ENCODE measurements at places on chromosomes 3 and 15. TPM values are rescaled to one million over a fixed set of nuclear protein-coding genes. Genes with fewer than 3 reads are reported as not detected.
A peak's percentile ranks its signal among the peaks of the same experiment; 100 is the strongest.

The PPP1R14D gene
- not detected for total RNA-seq

- DNase-seq, result no peak
Measured at GRCh38 chr15:68868296-68868695, 47.6 kb upstream of the ANP32A start.

GRCh38 chr3:26068890-26069289 is 279.0 kb downstream of the OXSM start:
- no peak for DNase-seq

- no peak for DNase-seq
Measured at GRCh38 chr15:93826790-93827189, 404.6 kb upstream of the MCTP2 start.

DNA sequence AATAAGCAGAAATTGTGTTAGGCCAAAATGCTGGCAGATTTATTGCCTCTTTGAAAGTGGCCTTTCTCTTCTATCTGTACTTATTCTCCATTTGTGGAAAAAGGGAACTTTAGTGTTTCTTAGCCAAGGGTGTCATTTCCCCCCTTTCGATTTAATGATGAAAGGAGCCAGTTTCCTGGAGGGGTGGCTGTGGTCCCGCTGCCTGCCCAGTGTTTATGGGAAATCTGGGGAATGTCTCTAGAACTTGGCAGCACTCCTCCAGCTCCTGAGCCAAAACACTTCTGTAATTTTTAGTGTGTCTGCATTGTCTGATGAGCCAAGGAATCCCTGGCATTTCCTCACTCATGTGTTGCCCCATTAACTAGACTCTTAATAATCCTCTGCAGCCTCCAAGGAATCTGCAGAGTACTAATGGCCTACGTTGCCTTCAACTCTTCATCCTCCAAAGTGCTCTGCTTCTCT is 448.8 kb downstream of the GRM7 start:
- no peak for DNase-seq

The CCR1 gene
- total RNA-seq, result 0.59 TPM

- DNase-seq, result no peak
Measured at GRCh38 chr3:182597621-182598041, 195.7 kb upstream of the ATP11B start.

GRCh38 chr3:146550743-146551510 is 6.5 kb upstream of the PLSCR1 start:
- peak; percentile 80 for DNase-seq

DNA sequence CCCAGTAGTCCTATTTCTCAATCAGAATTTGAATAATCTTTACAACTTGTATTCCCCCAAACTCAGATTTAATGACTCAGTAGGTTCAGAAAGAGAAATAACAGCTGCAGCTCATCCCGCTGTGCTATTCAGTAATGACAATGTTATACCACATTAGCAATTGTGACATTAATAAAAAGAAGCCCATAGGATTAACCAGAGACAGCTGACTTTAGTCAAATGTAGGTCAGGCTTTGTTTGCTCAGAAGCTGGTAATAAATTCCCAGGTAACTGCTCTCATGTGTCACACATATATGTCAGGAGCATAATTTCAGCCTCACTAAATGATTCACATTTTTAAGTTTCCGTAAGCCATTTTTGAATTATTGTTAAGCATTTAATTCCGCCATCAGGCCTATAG is 222.0 kb upstream of the UBE2E2 start:
- DNase-seq, result no peak

- no peak for DNase-seq
Measured at GRCh38 chr15:90058775-90059174, 43.5 kb downstream of the IDH2 start.

DNA sequence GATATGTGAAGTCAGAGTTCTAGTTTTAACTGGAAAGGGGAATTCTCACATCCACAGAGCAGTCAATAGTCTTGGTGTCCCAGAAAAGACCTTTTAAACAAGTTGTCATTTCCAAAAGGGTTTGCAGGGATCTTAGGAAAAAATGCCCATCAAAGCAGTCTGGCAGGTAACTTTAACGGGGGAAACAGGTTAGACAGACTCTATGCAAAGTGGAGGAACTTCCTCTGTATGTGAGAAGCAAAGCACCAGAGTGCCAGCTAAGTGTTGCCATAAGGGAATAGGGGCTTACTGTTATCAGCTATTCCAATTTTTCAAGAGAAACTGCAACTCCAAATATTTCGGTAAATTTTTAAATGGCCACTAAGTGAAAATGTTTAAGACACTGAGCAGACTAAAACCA is 307.9 kb upstream of the MDFIC2 start:
- no peak for DNase-seq

DNA sequence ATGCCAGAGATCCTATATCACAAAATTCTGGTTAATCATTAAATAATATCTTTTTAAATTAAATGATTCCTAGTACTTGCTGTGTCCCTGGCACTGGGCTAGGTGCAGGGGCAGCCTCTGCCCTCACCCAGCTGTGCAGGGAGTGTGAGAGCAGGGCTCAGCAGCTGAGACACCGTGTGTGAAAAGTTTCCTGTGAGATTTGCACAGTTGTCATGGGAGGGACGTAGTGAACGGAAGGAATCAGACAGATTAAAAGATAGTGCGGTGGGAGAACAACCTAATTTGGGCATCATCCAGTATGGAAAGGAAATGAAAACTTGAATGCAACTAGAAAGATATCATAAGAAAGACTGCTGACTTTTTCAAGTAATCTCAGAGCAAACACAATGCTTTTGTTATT is 204.1 kb downstream of the SSR3 start:
- DNase-seq, result peak; percentile 58

DNA sequence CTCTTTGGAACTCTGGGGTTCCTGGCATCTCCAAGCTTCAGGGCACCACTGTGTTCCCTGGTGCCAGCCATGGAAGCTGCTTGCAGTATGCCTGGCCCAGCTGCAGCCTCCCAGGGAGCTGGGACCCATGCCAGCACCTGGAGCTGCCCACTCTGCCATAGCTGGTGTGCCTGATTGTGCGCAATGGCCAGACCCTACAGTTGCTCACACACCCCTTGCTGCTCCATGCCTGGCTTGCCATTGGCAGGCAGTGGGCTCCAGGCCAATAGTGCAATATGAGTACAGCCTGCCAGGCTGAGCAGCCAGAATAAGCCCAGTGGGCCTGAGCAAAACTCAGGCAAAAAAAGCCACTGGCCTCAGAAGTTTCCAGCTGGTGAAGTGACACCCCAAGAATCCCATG is 43.8 kb upstream of the LRRFIP2 start:
- DNase-seq, result no peak

GRCh38 chr3:146033950-146034349 is 127.0 kb downstream of the PLOD2 start:
- no peak for DNase-seq

DNA sequence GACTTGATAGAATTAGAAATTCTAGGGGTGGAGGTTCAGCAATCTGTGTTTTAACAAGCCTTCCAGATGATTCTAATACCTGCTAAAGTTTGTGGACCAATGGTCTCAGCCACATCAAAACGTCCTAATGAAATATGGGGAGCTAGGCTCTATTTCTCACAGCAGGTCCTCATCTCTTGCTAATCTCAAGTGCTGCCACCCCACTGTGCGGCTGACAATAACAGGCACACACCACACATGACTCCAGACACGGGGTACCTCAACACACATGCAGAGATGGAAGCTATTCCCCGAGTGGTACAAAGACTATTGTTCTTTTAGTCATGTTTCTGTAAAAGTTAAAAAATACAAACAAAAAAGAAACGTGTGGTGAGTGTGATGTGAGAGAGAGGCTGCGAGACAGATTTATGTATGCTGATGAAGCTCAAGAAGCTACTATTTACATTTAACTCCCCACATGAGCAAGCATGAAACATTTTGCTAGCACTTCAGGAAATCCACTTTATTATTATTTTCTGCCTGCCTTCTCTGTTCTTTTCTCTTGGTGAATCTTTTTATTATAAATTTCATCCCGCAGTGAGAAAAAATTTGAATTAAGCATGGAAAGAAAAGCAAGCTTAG is 405.6 kb downstream of the MAGI1 start:
- no peak for DNase-seq

The TEX55 gene
- total RNA-seq, result not detected

DNA sequence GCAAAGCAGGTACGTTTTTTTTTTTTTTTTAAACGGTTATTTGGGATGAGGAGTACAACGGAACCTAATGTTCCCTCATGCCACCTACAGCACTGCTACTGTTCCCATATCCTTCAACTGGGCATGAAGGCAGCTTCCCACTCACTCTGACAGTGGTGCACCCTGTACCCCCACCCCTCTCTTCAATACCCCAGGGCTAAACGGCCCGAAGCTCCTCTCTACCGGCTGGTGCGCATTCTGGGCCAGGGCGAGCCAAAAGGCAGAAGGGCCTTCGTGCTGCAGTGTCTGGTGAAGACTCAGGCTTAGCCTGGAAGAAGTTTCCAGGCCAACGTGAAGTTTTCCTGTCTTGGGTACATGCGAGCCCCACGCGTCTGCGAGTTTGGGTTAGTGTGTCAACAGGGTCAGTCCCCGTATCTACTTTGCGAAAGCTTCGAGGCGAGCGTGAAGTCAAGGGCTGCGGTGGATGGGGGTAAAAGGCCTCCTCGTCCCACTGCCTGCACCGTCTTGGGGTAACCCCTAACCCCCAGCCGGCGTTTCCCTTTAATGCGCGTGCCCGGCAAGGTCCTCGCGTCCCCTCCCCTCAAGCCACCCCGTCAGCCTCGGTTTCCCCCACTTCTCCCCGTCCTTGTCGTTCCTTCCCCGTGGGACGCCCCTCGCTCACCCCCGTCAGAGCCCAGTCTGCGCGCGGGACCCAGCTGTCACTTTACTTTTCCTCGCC is 765 bp upstream of the UBE2E2 start:
- DNase-seq, result peak; percentile 40

DNA sequence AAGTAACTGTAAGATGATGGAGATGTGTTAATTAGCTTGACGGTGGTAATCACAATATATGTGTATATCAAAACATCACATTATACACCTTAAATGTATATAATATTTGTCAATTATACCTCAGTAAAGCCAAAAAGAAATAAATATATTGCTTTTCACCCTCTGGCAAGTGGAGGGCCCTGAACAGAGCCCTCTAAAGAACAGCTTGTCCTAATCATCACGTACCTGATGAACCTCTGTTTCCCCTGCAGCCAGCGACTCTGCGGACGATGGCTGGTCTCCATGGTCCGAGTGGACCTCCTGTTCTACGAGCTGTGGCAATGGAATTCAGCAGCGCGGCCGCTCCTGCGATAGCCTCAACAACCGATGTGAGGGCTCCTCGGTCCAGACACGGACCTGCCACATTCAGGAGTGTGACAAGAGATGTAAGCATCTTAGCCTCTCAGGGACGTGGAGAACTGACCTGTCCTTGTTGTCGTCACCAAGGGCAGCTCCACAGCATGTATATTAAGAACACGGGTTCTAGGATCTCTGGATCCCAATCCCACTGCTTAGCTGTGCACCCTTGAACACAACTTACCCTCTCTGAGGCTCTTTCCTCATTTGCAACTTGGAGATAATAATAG is 6.3 kb downstream of the THBS1 start:
- peak; percentile 30 for DNase-seq

DNA sequence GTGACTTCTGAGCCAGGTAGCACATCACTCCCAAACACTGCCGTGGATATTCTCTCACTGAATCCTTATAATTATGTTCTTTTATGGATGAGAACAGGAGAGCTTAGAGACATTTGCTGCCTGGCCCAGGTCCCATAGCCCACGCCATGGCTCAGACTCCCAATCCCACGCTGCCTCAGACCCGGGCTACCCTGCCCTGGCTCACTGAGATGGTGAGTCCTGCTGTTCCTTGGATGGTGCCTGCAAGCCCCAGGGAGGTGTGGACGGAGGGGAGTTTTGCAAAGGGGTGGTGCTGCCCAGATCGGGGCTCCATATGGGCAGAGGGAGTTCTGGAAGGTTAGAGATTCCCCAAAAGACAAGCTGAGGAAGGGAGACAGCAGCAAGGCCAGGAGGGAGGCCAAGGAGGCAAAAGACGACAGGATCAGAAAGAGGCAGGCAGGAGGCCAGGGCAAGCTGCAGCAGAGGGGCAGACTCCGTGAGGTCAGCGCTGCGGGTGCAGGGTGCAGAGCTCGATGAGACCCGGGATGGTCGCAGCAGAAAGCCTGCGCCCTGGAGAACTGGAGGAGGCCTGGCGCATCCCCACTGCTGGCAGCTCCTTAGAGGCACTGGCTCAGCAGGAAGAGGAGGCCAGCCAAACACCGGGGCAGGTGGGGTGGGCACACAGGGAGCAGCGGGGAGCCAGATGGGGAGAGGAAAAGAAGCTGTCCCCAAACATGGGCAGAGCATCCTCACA is 95.7 kb upstream of the ALDH1A3 start:
- DNase-seq, result no peak

- DNase-seq, result peak; percentile 75
Measured at GRCh38 chr15:48602358-48603122, 43.0 kb downstream of the FBN1 start.

The CYP1A1 gene
- total RNA-seq, result 1.4 TPM

The CELSR3 gene
- 0.98 TPM for total RNA-seq

DNA sequence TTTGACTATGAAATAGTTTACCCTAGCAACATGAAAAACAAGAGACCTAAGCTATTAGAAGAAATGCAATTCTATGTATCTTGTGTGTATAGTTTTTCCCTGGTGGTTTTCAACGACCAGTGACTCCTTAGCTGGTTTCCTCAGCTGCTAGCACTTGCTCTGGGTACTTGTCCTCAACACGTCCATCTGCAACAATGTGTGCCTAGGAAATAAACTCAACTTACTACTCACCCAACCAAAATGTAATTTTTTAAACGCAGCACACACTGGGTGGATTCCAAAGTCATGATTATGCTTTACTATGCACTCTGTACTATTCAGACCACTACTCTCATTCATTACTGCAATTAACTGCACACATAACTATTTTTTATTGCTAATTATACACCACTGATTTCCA is 31.0 kb downstream of the CPA3 start:
- DNase-seq, result no peak

The KLHL40 gene
- not detected for total RNA-seq

DNA sequence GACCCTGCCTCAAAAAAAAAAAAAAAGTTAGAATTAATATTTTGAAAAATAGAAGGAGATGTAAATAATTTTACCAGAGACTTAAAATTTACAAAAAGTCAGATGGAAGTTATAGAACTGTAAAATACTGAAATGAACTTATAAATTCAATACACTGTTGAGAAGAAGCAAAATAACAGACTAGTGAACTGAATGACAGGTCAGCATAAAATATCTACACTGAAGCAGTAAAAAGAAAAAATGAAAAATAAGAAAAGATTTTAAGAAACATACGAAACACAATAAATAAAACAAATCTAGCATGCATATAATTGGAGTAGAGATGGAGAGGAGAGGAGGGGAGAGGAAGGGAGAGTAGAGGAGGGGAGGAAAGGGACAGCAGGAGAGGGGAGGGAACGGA is 33.3 kb upstream of the TP63 start:
- no peak for DNase-seq

The RASGRF1 gene
- 8.7 TPM for total RNA-seq

DNA sequence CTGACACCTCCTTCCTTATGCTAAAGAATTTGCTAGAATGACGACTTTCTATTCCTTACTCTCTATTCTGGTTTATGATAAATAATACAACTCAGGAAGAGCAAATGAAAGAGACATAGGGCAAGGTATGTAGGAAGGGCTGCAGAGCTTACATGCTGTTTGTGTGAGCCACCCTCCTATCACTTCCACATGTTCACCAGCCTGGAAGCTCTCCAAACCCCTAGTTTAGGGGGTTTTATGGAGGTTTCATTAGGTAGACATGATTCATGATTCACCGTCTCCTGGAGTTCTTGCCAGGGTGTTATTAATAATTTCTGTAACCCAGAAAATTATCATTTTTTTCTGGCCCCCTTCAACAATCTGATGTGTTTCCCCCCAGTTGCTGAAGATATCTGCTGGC is 172.1 kb upstream of the COL8A1 start:
- DNase-seq, result no peak

Data from RPMI7951 (cell line).